ENCODE measurements at places on chromosomes 5 and 9.

GRCh38 chr9:121537283-121537682 lies 37.6 kb upstream of the GGTA1 start:
- no peak for DNase-seq

DNA sequence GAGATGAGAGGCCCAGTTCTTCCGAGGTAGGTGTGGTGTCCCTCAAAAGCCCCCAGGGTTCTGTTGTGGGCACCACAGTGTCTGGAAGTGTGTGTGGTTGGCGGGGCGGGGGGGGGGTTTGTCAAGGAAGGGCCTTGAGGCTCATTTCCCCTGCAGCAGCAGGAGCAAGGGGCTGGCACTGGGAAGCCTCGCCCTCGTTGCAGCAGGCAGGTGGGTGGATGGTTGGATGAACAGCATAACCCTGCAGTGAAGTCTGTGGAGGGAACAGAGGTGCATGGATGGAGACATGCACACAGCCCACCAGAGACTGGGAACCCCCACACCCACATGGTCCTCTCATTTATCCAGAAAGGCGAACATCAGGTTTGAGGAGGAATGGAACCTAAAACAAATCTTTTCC lies 2.0 kb upstream of the SPATA31E1 start:
- no peak for DNase-seq

GRCh38 chr5:135110785-135111596 lies 77.0 kb upstream of the PITX1 start:
- no peak for DNase-seq

DNA sequence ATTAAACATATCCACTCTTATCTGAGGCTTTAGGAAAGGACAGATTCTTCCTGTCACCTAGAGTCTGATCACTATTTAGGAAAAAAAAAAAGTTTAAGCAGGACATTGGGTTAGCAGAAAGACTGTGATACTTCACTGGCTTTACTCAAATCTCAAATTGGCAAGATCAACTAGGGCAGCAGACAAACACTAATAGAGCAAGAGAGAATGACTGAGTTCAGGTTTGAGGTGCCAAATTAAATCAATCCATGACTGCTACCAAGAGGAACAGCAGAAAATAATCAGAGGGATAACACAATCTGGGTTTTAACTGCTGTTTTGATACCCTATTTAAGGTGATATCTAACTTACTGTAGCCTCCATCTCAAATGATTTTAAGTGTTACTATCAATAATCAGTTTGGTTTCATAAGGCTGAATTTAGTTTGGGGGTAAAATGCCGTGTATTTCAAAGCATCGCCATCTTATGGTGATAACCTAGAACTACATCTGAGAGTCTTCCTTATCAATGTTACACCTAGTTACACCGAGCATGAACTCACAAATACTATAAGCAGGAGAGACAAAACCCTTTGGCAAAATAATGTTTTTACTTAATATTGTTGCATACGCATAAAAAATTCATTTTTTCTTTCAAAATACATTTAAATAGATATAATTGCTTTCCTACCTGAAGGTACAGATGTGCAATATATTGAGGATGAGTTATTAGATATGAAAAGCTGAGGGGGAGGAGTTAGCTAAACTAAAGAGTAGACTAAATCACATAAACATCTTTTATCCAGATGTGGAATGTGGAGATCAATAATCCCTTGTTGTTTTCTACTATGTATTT lies 286.4 kb upstream of the CDH12 start:
- DNase-seq = no peak

GRCh38 chr9:89639367-89639795 lies 34.6 kb downstream of the GADD45G start:
- DNase-seq = peak; percentile 60

DNA sequence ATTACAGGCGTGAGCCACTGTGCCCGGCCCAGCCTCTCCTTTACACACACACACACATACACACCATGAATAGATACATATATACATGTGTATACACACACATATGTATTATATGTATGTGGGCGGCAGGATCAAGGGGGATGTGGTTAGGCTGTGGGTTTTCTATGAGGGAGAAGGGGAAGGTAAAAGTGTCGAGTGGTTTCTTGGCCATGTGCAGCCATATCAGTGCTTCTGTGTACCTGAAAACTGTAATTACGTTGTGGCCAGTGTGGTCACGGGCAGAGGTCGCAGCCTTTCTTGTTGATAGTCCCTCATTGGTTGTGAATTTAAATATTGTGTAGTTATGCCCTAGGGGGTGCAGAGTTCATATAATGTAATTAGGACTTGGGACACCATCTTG lies 16.5 kb downstream of the CDK20 start:
- no peak for DNase-seq

DNA sequence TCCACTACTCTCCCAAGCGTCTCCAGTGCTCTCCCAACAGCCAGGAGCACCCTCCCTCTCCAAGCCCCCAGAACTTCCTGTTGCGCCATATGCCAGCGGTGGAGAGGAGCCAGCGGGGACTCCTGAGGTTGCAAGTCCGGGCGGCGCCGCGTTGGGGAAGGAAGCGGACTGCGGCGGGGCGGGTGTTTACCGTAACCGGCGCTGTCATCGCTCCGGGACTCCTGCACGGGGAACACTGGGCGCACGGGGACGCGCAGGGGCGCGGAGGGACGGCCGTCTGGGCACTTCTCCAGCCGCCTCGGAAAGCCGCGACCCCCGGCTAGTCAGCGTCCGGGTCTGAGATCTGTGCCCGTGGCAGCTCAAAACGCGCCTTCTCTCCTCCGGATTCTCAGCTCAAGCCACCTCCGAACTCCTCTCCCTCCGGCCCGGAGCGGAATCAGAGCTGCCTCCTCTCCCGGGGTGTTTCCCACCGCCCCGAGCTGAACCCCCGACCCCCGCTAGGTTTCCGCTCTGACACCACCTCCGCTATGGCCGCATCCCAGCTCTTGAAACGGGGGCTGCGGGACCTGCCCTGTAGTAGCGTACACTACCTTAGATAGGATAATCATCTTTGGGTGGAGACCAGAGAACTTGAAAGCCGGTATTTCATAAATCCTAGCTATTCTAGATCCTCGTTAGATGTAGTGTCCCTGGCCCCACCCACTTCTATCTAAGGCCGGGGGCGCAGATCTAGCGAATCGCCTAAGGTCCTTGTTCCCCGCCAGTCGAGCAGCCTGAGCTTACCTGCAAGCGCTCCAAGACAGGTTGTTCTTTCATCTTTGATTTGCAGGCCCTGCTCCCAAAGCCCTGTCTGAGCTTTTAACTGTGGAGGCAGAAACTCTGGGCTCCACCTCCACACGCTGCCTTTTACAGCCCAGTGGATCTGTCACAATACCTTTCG lies at the start of gene TRPM6:
TRPM6 (minus strand) TSS at position 881 of the 940 bp plus-strand sequence; CDS start at position 816, 65 bp downstream.
- DNase-seq = peak; percentile 7

DNA sequence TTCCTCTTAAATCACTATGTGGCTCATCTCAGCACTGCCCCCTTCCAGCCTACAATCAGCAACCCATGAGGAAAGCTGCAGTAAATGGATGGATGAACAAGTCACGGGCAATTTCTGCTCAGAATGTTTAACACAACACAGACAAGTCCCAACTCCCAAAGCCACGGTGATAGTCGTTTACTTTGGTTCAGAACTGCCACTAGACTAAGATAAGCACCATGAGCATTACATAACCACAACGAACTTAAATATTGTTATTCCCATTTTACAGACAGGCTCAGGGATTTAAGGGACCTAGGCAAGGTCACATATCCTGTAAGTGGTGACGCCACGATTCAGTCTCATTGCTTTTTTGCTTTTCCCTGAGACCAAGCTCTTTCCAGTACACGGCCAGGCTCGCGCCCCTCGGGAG lies 2.0 kb upstream of the SMIM27 start:
- DNase-seq = peak; percentile 38

GRCh38 chr9:88218726-88219125 lies 80.5 kb upstream of the SPATA31C2 start:
- no peak for DNase-seq

DNA sequence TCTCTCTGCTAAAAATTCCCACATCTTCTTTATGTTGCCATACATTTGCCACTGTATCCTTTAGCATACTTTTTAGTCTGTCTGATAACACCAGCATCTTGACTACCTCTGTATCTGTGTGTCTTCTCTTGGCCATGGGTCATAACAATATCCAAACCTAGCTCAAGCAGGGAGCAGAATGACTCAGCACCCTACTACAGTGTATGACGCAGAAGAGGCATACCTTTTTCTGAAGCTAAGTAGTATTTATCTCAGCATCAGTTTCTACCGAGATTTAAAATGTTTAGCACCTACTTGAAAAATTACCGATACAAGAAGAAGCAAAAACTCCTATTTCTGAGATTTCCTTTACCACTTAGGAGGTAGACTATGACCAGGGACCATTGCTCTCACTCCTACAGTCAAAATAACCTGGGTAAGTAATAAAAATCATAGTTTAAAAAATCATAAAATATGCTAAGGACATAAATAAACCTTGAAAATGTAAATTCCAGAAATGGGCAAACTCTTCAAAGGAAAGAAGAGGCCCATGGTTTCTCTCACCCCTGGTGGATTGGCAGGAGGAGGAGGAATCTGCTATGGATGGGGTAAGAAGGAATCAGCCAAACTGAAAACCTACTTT lies 286.5 kb downstream of the MAST4 start:
- no peak for DNase-seq

- DNase-seq = no peak
These were observed 491.9 kb upstream of the TUSC1 start for GRCh38 chr9:26170190-26170589.

- no peak for DNase-seq
These were observed 2.9 kb upstream of the CCDC192 start for GRCh38 chr5:127700237-127700766.

GRCh38 chr5:88380332-88380731 lies 111.7 kb upstream of the TMEM161B start:
- DNase-seq = no peak

DNA sequence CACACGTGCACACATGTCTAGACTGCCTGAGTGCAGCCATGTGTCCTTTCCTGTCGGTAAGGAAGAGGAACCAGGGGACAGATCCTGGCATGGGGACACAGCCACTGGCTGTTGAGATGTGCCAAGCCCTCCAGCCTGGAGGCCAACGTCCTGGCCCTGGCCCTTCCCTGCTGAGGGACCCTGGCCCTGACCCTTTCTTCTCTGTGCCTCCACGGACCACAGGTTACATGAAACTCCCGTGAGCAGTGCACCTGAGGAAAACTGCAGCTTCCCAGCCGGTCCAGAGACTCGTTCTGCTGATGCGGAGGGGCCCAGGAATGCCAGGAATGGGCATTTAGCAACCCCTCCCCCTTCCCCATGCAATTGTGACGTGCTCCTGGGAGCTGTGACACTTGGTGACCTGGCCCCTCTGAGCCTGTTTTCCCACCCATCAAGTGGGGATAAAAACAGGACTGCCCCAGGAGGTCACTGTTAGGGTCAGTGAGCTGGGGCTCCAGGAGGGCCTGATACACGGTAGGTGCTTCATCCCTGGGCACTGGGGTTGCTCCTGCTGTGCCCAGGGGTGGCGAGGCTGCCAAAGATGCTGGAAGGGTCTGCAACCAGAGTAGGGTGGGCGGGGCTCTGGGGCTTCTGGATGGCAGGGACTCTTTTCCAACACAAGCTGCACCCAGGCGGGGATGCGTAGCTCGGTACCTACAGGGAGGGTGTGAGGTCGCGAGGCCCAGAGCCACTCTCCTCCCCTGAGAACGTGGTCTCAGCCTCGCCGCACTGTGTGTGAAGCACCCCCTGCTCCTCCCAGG lies 151.5 kb downstream of the C9orf50 start:
- no peak for DNase-seq
